T-helper 2 cell (primary cell): ENCODE measurements at places on chromosomes 7 and 10.

- DNase-seq = no peak
These were observed 40.9 kb downstream of the NUDCD3 start for GRCh38 chr7:44449584-44449928.

- no peak for DNase-seq
These were observed 28.7 kb downstream of the ERLIN1 start for GRCh38 chr10:100157156-100157555.

- DNase-seq = no peak
These were observed 570 bp downstream of the TBC1D12 start for GRCh38 chr10:94402843-94403379.

GRCh38 chr10:43263551-43264343, 3.1 kb downstream of the RASGEF1A start:
- no peak for DNase-seq

DNA sequence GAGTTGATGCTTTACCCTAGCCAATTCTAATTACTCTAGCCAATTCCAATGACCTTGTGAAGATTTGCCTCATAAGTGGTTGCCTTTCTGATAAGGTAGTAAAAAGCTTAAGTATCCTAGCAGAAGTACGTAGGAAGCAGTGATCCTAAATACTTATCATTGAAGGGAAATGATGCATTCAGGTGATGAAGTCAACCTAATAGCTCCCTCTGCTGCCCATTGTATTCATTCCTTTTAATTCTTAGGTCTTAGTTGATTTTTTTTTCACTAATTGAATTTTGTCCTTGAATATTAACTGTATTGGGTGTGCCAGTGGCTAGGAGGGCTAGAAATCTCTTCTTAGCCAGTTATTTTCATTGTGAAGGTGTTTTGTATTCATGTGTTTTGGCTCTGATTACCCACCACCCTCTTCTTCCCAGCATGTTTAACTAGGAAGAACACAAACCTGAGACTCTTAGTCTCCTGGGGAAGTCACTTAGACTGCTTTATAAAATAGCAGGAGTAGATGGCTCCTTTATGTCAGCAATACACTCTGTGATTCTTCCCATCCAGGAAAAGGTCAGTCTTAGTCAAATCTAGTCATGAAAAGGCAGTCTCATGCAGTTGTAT, 46.3 kb downstream of the PLEKHA8 start:
- no peak for DNase-seq

DNA sequence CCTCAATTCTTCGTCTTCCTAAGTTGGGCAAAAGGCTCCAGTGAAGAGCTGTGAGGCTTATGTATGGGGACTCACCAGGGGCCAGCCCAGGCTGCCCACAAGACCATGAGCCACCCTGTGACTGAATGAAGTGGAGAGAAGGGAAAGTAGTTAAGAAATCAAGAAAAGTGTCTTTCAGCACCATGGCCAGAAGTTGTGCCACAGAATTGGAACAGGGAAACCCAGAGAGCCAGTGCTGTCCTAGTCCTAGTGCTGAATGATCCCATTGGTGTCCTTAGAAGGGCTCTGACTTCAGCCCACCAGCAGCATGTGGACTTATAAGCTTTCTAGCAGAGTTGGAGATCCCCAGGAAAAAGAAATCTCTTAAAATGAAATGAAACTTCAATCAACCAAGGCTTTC, 37.0 kb upstream of the CCSER2 start:
- DNase-seq = no peak

GRCh38 chr7:121366852-121367431, 29.2 kb downstream of the FAM3C start:
- peak; percentile 52 for DNase-seq

- no peak for DNase-seq
These were observed 50.6 kb upstream of the IL6 start for GRCh38 chr7:22676385-22676784.

DNA sequence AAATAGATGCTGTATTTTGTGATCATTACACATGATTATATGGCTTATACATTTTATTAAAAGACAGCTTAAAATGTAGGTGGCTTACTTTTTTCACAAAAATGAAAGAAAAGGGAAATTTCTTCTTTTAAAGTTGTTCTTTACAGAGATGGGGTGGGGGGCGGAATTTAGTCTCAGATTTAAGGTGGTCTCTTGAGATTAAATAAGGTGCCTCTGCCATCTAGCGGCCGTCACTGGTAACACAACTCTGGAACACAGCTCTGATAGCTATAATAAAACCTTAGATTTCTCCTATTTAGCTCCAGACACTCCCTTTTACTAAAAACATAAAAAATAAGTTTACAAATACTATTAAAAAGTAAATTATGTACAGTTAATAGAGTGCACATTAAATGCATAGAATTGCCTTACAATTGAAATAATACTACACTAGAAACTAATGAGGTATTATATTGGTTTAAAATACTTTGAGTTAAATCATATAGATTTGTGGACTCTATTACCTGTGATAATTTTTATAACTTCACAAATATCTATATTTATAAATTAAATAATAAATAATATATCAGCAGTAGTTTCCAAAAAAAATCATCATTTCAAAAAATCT, 210.9 kb downstream of the DGKB start:
- DNase-seq = peak; percentile 11

DNA sequence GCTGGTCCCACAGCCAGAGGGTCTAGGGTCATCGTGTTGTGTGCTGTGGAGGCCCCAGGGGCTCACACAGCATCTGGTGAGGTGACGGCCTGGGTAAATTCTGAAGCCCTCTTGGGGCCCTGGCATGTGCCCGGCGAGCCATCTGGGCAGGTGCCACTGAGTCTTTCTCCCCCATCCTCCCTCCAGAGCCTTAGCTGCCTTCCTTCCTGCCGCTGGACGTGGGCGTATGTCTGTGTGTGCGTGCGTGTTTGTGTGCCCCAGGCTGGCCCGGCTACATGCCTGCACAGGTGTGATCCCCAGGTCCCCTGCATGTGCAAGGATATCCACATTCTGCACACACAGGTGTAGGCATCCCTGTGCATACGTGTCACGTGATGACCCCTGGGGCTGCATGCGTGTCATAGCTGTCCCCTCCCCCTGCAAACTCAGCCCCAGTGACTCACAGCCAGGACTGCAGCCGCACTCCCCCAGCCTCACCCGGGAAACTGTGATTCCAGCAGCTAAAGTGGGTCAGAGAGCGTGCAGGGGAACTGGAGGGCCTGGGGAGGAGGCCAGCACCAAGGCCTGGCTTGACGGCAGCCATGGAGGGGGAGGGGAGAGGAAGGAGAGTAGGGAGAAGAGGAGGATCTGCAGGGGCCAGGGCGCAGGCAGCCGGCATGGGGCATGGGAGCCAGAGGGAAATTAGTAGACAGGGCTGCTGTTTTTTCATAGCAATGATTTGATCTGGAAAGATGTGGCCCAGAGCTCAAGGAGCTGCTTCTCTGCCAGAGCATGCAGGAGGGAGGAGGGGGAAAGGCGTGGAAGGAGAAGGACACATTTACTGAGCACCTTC, 46.4 kb downstream of the ELFN1 start:
- no peak for DNase-seq

DNA sequence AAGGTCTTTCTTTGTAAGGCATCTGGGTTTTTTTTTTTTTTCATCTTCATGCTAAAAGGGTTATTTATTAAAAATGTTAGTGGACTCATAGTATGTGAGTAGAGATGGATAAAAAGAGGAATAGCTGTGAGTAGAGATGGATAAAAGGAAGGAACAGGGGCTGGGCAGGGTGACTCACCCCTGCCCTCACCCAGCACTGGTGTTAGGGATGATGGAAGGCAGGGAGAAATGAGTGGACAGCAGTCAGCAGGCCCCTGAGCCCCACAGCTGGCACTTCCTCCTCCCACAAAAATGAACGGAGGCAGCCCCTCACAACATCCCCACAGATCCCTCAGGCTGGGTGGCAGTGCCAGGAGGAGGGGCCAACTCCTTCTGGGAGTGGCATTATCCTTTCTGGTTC, 39.3 kb downstream of the ANTXRL start:
- DNase-seq = no peak
